ENCODE measurements at places on chromosomes 2 and 18. TPM values are rescaled to one million over a fixed set of nuclear protein-coding genes. Genes with fewer than 3 reads are reported as not detected.

DNA sequence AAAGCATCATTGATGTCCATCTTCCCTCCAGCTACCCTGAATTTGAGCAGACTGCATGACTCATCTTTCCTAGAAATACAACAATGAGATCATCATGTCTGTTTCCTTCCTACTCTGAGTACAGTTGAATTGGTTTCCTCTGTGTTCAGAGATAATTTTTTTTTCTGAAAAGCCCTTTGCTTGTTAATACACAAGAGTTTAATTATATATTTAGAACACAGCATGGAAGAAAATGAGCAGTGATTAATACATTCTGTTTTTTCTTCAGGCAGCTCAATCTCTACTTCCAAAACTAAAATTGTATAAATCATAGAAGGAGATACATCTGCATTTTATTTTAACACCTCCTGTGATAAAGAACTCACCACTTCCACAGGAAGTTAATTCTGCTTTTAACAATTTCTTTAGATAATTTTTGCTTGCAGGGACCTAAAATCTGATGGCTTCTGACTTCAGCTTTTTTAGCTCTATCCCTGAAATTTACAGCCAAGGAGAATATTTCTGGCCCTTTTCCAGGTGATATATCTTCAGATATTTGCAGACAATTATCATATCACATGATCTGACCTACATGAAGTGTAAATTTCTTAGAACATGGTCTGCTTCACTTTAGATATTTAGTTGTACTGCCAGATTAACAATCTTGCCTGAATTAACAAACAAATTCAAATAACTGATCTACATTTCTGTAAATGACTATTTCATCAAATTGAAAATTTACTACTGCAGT is 249.0 kb downstream of the TRIB2 start:
- H3K4me1 ChIP-seq: no peaks in the 10 kb centered on the region
- H3K27me3 ChIP-seq: no peaks in the 10 kb centered on the region
- no peak for DNase-seq
- H3K27ac ChIP-seq: no peak overlapping the region

DNA sequence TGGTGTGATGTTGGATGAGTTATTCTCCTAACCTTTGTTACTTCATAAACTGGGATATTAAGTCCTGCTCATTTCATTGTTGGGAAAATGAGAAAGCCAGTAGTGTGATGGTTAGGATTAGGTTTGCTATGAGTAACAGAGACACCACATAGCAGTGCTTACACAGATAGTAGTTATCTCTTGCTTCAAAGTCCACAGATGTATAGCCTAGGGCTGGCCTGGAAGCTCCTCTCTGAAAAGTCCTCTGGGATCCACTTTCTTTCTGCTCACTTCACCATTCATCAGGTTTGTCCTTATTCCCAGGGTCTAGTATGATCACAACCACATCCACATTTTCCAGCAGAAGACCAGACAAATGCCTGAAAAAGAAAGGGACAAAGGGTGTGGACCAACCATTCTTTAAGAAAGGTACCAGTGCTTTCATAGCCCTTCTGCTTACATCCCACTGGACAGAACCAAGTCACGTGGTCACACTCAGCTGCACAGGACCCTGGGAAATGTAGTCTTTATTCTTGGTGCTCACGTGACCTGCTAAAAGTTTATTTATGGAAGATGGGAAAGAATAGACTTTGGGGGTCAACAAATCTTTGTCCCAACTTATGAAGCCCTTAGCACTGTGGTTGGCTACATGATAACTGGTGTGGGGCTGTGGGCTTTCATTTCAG is 108.9 kb downstream of the INSIG2 start:
- no peak overlapping the region for H3K4me3 ChIP-seq
- H3K36me3 ChIP-seq: no peaks in the 10 kb centered on the region
- DNase-seq: no peak
- no peak overlapping the region for H3K27ac ChIP-seq
- no peaks in the 10 kb centered on the region for H3K27me3 ChIP-seq
- no peaks in the 10 kb centered on the region for H3K4me1 ChIP-seq

GRCh38 chr2:148649936-148650335 is 5.4 kb downstream of the EPC2 start:
- H3K4me3 ChIP-seq: no peak overlapping the region
- H3K27ac ChIP-seq: no peak overlapping the region
- H3K4me1 ChIP-seq: peaks cover 57% of the 10 kb centered on the region
- no peaks in the 10 kb centered on the region for H3K36me3 ChIP-seq

The DLX2 gene
- total RNA-seq: not detected

The POU3F3 gene
- not detected for total RNA-seq

The ANKRD29 gene
- total RNA-seq: 150 TPM

Measured in upper lobe of left lung (tissue), 6 donors.